Stimulated activated CD8-positive, alpha-beta memory T cell treated with anti-CD3 and anti-CD28 coated beads, Interleukin-4, amount 100 ng/mL, for 1 hour (primary cell): ENCODE measurements at places on chromosomes 13 and 19.

DNA sequence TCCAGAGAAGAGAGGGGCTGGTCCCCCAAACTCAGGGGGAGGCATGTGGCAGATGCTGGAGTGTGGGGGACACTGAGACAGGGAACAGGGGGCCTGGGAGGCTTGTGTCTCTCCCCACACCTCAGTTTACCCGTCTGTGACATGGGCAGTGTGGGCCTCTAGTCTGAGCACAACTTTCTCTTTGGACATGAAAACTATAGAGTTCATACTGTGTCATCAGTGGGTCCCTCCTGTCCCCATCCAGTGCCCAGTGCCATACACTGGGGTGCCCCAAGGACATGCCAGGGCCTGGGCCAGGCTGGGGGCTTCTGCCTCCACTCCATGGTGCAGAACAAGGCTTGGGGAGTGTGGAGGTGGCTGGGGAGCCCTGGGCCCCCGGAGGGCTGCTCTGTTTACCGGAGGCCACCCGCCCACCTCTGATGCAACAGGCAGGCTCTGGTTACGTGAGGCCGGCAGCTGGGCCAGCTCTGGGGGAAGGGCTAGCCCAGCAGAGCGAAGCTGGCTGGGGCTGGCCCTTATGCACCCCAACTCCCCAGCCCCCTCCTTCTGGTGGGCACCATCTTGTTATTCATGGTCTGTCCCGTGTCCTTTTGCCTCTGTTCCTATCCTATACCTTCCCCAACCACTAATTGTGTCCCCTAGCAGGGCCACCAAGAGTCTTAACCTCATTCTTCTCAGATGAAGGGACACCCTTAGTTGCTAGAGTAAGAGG, 1.9 kb upstream of the MEF2B start:
- no peak for DNase-seq

- DNase-seq = no peak
These were observed 29.9 kb upstream of the F7 start for GRCh38 chr13:113075711-113076110.

- DNase-seq = no peak
These were observed 5.9 kb upstream of the FCGBP start for GRCh38 chr19:39940221-39940833.

DNA sequence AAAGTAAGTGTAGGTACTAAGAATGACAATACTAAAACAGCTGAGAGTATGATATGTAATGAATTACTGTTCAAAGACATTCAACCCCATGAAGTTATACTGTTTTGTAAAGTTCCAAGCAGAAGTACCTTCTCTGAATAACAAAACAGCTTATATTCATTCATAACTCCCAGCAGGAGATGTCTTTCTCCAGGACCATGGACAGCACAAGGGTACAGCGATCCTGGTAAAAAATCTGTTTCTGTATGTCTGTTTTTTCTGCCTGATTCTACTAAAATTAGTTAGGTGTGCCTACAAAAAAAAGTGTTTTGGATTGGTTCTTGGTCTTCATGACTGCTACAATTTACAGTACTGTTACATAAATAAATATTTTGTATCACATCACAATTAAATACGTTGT, 172.5 kb upstream of the SLITRK5 start:
- no peak for DNase-seq

DNA sequence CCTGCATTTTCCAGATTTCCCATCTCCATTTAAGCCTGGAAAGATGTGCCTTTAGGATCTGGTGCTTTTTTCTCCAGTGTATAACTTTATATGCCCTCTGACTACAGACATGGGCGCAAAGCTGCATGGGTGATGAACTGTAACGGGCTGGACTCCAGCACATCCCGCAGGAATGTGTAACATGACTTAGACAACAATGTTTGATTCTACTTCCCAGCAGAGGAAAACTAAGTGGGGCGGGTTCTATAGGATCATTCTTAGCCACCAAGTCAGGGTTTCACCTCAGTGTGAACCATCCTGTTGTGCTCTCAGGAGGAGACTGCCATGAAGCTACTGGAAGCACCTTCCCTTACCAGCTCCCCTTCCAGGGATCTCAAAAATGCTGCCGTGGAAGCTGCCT, 93.2 kb upstream of the SERP2 start:
- DNase-seq = no peak

- no peak for DNase-seq
These were observed 126.3 kb downstream of the KCTD12 start for GRCh38 chr13:76759877-76760276.

DNA sequence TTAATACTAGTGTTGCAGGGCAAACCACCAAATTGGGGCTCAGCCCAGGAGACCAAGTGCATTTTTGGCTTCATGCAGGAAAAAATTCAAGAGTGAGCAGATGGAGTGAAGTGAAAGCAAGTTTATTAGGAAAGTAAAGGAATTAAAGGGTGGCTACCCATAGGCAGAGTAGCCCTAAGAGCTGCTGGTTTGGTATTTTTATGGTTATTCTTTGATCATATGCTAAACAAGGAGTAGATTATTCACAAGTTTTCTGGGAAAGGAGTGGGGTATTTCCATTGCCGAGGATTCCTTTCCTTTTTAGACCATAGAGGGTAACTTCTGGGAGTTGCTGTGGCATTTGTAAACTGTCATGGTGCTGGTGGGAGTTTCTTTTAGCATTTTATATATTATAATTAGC, 459.0 kb downstream of the KLF5 start:
- no peak for DNase-seq

DNA sequence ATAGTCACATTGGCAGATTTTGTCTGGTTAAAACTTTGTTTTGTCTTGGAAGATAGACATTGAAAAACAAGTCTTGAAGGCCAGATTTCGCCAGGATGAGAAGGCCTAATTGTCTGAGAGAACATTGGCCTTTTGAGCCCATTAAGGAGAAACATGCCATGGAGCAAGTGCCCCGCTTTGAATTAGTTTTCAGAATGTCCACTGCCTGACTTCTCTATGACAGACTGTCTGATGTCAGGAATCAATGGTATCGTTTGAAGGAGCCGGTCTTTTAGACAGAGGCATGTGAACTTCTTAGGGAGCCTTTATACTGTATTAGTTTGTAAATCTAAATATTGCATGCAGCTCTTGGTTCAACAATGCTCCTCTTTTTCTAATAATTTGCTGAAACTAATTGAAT, 155.9 kb downstream of the DLEU7 start:
- DNase-seq = no peak

DNA sequence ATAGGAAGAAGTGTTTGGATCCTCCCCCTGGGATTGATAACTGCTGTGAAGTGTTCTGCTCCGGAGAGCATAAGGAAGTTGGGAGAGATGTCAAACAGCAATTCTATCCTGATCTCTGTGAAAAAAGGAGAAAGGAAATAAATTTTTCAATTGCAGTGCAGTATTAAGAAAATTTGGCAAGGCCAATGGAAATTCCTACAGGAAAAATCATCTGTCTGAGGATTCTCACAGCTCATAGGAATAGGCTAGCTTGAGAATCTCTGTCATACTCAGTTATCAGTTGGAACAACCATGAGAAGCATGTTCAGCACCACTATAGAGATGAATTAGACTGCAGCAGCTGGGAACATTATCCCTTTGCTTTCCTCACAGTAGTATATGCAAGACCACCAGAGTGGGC, 1238.9 kb upstream of the MIR17HG start:
- DNase-seq = no peak

GRCh38 chr19:15149737-15150136, 42.5 kb downstream of the SYDE1 start:
- no peak for DNase-seq

- DNase-seq = no peak
These were observed 11.7 kb downstream of the KCTD12 start for GRCh38 chr13:76874479-76874878.

DNA sequence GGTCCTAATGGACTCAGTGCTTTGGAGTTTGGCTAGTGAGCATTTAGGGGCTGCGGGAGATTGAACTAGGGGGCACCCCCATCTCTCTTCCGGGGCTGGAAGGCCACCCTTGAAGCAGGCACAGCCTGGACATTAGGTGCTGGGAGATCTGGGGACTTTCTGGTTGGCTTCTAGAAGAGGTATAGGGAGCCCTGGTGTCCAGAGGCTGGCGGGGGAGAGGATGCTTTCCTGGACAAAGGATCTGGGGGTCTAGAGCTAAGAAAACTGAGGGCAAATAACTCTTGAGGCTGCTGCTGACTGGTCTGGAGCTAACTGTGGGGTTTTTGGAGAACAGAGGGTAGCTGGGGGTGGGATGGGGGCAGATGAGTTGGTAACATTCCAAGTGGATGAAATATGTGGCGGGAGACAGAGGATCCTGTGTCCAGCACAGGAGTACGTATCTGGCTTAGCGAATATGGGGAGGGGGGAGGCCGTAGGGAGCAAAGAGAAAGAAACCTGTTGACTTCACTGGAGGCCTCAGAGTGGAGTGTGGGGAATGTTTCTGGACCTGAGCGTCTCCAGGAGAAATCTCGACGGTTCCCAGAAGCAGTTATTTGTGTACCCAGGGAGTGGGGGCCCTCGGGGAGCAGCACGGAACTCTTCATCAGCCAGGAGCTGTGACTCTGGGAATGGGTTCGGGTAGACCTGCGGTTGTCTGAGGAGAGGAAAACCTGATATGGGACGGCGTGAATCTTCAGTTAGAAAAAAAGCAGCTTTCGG, 1.4 kb downstream of the HNRNPUL1 start:
- no peak for DNase-seq

DNA sequence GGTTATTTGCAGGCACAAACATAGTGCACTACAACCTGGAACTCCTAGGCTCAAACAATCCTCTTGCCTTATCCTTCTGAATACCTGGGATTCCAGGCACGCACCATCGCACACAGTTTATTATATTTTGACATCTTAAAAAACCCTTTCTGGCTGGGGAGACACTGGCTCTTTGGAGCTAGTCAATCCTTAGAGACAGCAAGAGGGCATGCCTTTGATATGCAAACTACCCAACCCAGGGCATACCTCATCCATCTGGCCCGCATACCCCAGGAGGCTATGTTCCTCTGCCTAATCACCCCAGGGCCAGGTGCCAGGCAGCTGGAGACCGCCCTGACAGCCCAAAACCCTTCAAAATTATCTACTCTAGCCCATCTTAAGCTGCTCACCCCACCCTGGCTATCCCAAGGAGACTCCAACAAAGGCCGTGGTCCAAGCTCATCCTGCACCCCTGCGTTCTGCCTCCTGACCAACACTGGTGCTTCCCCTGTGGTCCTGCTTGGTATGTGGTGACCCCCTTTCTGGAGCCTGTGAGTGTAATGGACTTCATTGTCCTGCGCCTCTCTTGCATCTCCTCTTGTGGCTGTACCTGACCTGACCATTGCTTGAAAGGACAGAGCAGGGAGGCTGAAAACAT, 86.4 kb downstream of the RGCC start:
- DNase-seq = no peak

DNA sequence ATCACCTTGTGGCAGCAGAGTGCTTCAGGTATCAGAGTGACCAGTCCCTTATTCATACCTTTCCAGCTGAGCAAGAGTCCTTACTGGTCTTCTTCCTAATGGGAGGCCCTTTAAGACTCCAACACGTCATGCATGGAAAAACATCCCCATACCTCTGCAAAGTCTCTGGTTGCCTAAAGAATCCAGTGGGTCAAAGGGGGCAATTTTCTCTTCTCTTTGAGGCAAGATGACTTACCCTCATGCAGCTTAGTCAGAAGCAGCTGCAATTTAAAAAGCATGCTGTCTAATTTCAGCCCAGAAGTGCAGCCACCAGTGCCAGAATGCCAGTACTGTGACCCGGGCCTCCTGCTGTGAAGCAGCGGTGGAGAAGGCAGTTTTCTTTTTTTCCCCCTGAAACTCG, 18.7 kb downstream of the PPP5C start:
- no peak for DNase-seq

DNA sequence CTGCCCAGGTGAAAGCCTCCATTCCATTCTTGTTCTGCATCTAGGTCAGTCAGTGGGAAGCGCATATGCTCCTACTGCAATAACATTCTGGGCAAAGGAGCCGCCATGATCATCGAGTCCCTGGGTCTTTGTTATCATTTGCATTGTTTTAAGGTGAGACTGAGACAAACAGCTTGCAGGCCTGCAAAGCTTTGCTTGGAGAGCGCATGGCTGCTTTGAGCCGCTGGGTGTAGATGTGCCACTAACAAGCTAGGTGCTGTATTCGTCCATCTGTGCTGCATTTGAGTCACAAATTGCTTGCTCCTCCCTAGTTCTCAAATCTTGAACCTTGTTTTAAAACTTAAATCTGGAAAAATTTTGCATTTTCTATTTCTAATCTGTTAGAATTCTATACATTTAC, 219.1 kb downstream of the LMO7 start:
- no peak for DNase-seq

- DNase-seq = no peak
These were observed 334.6 kb downstream of the MYO16 start for GRCh38 chr13:108963846-108964600.

DNA sequence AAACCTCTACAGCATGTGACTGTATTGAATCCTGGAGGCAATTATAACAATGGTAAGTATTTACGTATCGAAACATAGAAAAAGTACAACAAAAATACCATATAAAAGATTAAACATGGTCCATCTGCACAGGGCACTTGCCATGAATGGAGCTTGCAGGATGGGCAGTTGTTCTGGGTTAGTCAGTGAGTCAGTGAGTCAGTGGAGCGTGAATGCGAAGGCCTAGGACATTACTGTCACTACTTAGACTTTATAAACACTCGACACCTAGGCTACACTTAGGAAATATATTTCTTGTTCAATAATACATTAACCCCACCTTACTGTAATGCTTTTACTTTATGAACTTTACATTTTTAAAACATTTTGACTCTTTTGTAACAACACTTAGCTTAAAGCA, 35.6 kb upstream of the TMTC4 start:
- no peak for DNase-seq

DNA sequence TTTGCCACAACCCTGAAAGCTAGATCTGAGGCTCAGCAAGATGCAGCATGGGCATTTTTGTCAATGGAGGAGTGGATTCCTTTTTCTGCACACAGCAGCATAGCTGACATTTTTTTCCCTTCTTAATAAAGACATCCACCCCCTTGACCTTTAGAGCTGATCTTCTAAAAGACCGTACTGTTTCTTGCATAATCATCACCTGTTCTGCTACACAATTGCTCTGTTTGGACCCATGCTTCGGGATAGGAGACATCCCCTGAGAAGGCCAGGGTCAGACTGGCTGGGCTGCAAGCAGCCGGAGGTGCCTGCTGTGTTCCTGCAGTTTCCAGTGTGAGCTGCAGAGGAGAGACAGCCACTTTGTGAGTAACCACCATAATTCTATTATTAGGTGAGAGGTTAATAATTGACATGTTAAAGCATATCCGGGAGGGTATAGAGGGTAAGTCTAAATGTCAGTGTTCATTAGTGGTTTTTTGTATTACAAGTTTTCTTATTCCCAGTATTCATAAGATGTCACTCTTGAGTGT, 108.5 kb upstream of the C1QTNF9B start:
- DNase-seq = no peak

GRCh38 chr19:7869453-7869909, 4.7 kb downstream of the PRR36 start:
- DNase-seq = peak; percentile 69

DNA sequence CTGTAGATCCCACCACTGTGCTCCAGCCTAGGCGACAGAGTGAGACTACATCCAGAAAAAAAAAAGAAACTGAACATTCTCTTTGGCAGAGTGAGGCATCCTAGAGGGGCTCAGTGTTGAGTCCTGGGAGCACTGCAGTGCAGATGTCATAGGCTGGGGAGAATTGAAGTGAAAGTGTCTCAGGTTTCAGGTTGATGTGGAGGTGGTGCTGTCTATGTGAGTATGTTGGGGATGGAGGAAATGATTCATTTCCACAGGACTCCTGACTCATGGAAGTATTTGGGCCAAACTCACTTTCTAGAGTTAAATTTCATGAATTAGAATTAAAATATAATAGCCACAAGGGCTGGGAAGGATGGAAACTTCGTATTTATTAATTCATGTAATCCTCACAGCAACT, 134.4 kb upstream of the TSC22D1 start:
- DNase-seq = no peak

- DNase-seq = no peak
These were observed 9.1 kb upstream of the ZNF160 start for GRCh38 chr19:53112286-53112685.
